ENCODE measurements at places on chromosomes 1 and 21.

DNA sequence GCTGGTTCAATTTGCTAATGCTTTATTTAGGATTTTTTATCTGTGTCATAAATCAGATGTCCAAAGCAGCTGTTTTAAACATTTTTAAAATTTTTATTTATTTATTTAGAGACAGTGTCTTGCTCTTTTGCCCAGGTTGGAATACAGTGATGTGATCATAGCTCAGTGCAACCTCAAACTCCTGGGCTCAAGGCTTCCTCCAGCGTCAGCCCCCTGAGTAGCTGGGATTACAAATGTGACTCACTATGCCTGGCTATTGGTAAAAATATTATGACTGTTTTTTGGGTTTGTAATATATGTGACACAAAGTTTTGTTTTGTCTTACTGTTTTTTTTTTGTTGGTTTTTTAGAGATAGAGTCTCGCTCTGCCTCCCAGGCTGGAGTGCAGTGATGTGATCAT, 11.8 kb downstream of the ZBED6 start:
- DNase-seq: no peak

GRCh38 chr21:32770871-32771523, 558 bp downstream of the PAXBP1 start:
- no peak for DNase-seq

- DNase-seq: no peak
These were observed 3.5 kb upstream of the MAN1C1 start for GRCh38 chr1:25613091-25613490.

GRCh38 chr1:98839840-98840239, 164.8 kb downstream of the PLPPR5 start:
- no peak for DNase-seq

- DNase-seq: peak; percentile 95
These were observed 534.5 kb downstream of the PTPRC start for GRCh38 chr1:199173356-199173755.

- peak; percentile 41 for DNase-seq
These were observed 5.9 kb upstream of the LUZP1 start for GRCh38 chr1:23174426-23175110.

Data from T-helper 2 cell (primary cell).